ENCODE measurements at places on chromosomes 11 and 22.

GRCh38 chr11:73521621-73522020 lies 76.3 kb downstream of the FAM168A start:
- no peak for DNase-seq

GRCh38 chr22:48346311-48346710 lies 1481.4 kb downstream of the BRD1 start:
- no peak for DNase-seq

DNA sequence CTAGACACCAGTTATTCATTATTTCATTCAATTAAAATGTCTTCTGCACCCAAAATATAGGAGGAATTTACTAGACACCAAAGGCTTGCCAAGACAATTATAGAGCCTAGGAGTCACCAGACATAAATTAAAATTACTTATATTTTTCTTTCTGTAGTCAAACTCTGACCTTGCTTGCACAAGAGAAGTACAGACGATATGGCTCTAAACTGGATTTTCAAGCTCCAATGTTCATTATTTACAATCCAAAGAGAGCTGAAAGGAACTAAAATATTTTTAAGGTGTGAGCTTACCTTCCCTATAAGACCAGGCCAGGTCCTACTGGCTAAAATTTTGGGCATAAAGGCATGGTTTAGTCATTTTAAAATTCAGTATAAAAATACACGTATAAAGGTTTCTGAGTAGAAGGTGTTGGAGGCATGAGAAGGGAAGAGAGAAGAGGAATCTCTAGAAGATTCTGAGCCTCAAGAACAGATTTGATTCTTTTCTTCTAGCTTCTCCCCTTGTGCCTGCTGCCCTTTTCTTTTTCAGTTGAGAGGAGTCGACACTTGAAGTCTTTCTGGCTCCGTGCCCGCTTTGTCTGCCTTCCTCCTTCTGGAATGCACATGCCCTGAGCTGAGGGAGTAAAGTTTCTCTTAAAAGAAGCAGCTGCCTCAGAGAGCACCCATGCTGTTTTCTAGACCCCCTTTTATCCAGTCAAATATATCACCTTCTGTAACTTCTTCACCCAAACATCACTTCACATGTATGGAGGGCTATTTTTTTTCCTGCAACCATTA lies 13.5 kb downstream of the C11orf97 start:
- DNase-seq, result no peak

GRCh38 chr11:27933992-27934829 lies 173.7 kb downstream of the KIF18A start:
- no peak for DNase-seq

DNA sequence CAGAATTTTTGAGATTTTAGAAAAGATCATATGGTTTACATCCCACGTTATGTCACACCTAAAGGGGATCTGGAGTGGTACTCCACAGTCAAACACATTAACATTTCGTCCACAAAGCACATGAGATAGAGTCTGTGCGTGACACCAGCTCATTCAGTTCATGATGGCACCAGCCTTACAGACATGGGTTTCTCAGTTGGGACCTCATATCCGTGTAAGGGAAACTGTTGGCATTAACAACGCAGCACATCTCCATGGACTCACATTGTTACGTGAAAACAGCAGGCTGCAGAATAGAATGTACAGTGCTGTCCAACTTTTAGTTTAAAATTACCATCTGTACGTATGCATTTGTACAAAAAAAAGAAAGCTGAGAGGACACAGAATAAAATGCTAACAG lies 14.0 kb downstream of the RIC8A start:
- no peak for DNase-seq

DNA sequence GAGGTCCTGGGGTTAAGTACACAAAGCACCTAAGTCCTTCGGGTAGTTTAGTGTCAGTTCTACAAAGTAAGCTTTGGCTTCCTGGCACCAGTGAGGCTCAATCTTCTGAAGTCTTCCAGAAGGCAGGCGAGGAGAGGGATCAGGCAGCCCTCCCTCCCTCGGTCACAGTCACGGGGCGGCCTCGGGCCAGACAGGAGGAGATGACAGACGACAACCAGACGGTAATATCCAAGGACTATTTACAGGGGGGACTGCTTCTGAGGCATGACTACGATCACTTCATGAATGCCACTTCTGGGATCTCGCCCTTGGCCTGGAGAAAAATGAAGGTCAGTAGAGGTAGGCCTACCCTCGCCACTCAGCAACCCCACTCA lies 383 bp upstream of the TMEM223 start:
- DNase-seq, result no peak

GRCh38 chr22:17098379-17098819 lies 13.6 kb downstream of the IL17RA start:
- DNase-seq, result no peak

DNA sequence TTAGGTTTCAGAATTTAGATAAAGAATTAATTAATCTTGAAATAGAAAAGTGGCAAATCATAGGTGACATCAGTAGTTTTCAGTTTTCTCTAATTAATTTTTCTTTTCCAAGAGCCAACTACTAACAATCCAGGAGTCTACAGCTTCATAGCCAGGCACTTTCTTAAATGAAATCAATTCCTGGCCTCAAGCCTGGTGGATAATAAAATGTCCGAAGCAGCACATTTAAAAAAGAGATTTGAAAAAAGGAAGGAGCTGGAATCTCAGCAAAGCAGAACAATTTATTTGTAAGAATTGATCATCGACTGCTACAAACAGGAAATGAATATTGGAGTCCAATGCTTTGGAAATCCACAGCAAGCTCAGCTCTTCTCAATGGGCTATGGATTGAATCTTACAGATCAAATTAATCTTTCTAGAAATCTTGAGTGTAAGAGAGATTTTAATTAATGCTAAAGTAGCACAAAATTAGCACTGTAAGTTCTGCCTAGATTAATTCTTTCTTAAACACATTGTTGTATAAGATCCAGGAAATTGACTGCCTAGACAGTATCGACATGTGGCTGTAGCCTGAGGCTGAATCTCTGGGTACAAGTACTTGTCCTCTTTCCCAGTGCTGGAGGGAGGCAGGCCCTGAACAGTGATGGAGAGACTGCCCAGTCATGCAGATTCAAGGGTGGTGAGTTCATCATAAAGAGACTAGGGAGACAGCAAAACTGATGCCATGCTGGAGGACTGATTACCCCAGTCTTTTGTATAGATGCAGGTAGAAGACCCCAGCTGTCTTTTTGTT lies 167.8 kb upstream of the POU2AF2 start:
- no peak for DNase-seq

DNA sequence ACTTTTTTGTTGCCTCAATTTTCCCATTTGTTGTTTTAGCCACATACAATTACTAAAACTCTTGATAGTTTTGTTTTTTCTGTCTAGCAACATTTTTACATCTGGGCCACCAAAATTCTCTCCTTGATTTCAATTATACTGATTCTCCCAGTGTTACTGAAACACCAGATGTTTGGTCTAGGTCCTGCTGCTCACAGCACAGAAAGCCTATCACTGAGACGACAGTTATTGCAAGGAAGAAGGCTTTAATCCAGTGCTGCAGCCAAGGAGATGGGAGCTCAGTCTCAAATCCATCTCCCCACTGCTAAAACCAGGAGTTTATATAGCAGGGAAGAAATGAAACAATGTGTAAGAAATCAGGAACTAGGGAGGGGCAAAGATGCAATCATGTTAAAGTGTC lies 837.7 kb upstream of the CNTN5 start:
- DNase-seq, result no peak

DNA sequence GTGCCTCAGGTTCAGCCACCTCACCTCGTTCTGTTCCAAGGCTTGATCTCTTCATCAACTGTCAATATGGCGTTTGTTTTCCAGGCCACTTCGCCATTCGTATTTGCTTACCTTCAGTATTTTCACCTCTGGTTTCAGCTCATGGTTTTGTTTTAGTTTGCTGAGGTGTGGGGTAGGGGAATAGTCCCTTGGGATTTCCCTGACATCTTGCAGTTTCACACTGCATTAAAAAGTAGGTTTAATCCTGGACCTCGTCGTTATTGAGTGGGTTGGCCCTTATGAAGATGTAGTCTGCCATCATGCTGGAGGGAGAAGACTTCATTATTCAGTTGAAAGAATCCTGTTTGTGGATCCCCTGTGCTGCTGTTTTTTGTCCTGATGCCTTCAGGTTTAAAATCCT lies 46.0 kb downstream of the C11orf91 start:
- no peak for DNase-seq

DNA sequence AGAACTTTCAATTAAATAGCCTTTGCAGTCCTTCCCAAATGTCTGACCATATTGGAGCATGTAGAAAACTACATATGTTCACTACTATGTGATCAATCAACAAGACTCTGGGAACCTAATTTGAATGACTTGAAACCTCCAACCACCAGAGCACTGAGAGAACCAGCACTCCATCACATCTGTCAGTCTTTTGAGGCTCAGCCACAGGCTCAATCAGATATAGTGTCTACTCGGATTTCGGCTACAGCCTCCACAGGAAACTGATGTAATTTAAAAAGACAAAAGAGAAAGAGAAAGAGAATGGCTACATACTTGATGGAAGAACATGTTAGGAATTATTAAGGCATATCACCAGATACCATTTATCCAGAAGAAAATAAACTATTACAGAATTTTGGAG lies 859.0 kb downstream of the FAM181B start:
- no peak for DNase-seq

DNA sequence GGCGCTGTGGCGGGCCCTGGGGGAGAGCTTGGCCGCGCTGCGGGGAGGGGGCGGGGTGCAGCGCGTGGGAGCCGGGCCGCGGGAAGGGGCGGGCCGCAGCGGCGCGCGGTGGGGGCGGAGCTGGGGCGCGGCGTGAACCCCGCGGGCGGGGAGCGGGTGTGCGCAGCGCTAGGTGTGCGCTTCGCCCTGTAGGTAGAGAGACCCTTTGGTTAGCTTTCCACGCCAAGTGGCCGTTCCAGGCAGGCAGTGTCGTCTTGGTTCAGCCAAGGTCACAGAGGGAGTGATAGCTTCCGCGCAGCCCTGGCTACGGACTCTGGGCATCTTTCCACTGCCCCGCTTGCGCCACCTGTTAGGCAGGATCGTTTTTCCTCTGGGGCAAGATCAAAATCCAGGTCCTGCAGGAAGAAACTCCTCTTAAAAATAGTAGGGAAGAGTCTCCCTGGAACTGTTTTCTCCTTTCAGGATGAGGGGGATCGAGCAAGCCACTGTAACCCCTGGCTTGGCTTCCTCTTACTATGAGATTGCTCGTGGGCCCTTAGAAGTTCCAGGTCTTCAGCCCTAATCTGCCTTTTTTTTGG lies 434 bp downstream of the BANF1 start:
- no peak for DNase-seq

DNA sequence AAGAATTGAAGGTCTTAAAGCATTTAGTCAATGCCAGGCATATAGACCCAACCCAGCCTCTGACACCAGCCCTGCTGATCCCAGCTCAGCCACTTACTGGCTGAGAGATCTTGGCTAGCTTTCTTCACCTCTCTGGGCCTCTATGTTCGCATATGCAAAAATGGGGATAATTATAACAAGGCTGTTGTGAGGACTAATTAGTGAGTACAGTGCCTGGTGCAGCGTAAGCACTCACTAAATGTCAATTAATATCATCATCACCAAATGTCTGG lies 10.5 kb downstream of the CHST1 start:
- DNase-seq, result no peak

DNA sequence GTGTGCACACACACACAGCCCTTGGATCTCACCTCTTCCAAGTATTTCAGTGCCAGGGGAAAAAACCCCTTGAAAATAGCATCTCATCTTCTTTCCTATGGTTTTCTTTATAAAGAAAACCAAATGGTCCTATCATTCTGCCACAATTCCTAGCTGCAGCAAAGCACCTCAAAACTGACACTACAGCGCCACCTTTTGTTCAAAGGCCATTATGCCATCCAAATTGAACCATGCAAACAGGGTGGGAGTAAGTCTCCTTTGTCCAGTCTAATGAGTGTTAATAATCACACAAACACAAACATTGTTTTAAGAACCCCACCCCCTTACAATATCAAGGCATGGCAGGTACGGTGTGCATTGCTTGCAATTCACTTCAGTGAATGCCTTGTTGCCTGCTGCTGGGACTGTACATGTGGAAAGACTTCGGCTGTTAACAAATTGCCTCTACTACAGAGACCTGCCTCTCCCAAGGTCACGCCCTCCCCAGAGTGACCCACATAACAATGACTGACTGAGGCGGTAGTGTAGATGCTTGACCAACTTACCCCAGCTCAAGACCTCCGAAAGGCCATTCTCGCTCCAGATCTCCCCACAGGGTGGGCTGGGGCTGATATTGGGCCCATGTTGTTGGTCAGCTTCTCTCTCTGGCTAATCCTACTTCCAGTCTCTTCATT lies 31.7 kb downstream of the FAM181B start:
- DNase-seq, result no peak

DNA sequence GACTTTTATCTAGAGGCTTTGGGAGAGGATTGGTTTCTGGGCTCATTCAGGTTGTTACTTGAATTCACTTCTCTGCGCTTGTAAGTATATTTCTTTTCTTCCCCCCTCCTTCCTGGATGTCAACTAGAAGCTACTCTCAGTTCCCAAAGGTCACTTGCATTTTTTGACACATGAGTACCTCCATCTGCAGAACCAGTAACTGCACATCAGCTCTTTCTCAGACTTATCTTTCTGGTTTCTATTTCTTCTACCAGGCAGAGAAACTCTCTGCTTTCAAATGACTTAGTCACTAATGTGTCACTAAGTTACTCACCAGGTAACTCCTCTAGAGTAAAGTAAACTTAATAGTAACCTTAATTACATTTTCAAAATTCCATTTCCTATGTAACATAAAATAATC lies 773.0 kb upstream of the LUZP2 start:
- DNase-seq, result no peak

DNA sequence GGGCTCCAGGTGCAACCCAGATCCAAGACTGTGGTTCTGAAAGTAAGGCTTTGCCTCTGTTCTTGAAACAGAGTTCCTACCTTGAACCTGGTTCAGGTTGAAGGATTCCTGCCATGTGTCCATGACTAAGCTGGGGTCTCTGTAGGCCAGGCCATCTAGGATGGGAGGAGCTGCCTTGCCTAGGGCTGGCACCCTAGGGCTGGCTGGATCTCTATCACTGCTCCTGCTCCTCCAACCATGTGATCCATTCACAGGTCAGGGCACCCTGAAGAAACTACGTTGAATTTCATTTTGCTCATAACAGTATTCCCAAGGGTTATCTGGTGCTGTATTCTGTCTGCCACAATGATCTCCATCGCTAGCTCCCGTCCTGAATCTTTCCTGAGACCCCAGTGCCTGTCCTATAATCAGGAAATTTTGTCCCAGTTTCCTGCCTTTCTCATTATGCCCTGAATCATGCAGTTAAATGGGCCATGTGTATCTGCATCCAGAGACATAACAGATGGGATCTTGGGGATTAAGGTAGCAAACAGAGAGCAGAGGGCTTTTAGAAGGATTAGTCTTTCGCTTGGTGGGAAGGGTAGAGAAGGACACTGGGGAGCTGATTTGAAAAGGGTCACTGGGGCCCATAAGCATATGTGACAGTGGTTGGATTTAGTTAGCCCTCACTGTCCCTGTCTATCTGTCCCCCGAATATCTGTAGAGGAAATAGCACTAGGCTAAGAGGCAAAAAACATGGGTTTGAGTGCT lies 98.2 kb upstream of the MTMR2 start:
- DNase-seq, result no peak
